Esophagus muscularis mucosa (tissue), 4 donors: ENCODE measurements at places on chromosomes 12 and 14. TPM values are rescaled to one million over a fixed set of nuclear protein-coding genes. Genes with fewer than 3 reads are reported as not detected.

The OAS1 gene
- 10.1 TPM for total RNA-seq

DNA sequence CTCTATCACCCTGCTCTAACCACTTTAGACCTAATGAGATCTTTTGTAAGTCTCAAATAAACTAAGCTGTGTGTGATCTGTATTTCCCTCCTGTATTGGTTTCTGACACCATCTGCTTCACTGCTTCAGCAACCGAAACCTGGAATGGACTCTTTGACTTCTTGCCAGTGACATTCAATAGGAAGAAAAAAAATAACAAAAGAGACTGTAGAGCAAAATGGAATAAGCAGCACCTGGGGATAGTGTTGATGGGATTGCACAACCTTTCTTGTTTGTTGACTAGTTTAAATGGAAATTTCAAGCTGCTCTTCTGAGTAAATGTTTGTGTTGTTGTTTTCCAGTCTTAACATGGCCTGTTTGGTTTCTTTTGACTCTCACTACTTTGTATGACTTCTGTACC lies 888.6 kb upstream of the SEL1L start:
- H3K27ac ChIP-seq: no peak overlapping the region
- no peaks in the 10 kb centered on the region for H3K4me1 ChIP-seq
- no peaks in the 10 kb centered on the region for H3K27me3 ChIP-seq

DNA sequence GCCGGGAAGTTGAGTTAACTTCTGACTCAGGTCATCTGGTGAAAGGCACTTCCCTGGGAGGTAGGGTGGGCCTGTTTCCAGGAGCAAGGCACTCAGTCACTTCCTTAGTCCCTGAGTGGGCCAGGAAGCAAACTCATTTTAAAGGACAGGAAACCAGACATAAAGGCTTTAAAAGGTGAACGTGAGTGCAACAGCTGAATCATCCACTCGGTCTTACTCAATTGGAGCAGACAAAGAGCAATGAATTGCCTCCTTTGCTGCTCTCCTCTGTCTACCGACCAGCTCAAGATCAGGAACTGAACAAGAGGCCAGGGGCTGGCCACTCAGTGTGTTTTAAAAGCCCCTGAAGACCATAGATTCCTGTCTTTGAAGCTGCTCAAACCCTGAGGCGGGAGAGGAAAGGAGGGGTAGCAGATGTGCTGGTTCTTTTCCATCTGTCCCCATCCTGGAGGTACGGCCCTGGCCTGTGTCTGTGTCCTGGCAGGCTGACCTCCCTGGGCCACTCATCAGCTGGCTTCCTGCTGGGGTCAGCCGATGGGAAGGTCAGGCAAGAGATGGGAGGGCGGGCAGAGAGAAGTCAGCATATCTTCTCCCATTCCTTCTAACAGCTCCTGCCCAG lies 148.9 kb downstream of the PPM1H start:
- H3K27me3 ChIP-seq: no peaks in the 10 kb centered on the region
- no peaks in the 10 kb centered on the region for H3K36me3 ChIP-seq
- H3K27ac ChIP-seq: peak overlapping the region; percentile 51
- DNase-seq: no peak
- peaks cover 7% of the 10 kb centered on the region for H3K4me1 ChIP-seq

GRCh38 chr12:1592444-1593173 lies 1.8 kb downstream of the FBXL14 start:
- no peaks in the 10 kb centered on the region for H3K36me3 ChIP-seq
- peak overlapping the region; percentile 95 for H3K27ac ChIP-seq
- H3K27me3 ChIP-seq: no peaks in the 10 kb centered on the region
- peaks cover 55% of the 10 kb centered on the region for H3K4me1 ChIP-seq

- no peak for DNase-seq
- H3K27me3 ChIP-seq: no peaks in the 10 kb centered on the region
- no peaks in the 10 kb centered on the region for H3K36me3 ChIP-seq
- no peaks in the 10 kb centered on the region for H3K4me1 ChIP-seq
- H3K4me3 ChIP-seq: no peak overlapping the region
- H3K27ac ChIP-seq: no peak overlapping the region
These were observed 59.0 kb downstream of the MDM2 start for GRCh38 chr12:68866950-68867349.
